ENCODE measurements at places on chromosomes 12 and 14. TPM values are rescaled to one million over a fixed set of nuclear protein-coding genes. Genes with fewer than 3 reads are reported as not detected.

GRCh38 chr12:125773033-125773640 is 707.9 kb downstream of the AACS start:
- DNase-seq = no peak
- H3K36me3 ChIP-seq = no peaks in the 10 kb centered on the region
- H3K27me3 ChIP-seq = peaks cover 3% of the 10 kb centered on the region
- H3K4me1 ChIP-seq = no peaks in the 10 kb centered on the region

DNA sequence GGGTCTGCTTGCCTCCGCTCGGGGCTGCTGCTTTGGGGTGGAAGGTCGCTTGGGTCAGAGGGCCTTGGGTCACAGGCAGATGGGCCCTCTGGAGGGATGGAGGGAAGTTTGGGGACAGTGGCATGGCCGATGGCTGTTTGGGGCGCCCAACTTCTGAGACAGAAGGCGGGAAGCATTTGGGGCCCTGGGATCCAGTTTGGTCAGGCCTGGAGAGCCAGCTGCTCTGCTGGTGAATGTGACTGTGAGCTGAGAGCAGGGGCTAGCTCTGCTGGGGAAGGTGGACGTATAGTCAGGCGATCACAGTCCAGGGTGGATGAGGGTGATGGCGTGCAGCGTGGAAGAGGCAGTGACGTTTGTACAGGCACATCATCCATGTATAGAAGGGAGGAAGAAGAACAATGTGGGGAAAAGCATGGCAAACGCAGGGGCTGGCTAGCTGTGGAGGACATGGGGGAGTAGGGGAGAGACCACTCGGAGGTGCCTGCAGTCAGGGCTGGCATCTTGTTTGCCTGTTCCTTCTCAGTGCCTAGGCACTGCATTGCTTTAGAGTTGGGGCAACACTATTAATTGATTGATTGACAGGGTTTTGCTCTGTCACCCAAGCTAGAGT is 57.5 kb downstream of the TSPAN9 start:
- H3K4me1 ChIP-seq = peaks cover 13% of the 10 kb centered on the region
- peaks cover 72% of the 10 kb centered on the region for H3K27me3 ChIP-seq
- no peaks in the 10 kb centered on the region for H3K36me3 ChIP-seq
- no peak for DNase-seq

- H3K27me3 ChIP-seq = no peaks in the 10 kb centered on the region
- no peaks in the 10 kb centered on the region for H3K4me1 ChIP-seq
- no peak overlapping the region for H3K4me3 ChIP-seq
- no peak for DNase-seq
- no peak overlapping the region for H3K27ac ChIP-seq
- no peaks in the 10 kb centered on the region for H3K36me3 ChIP-seq
Measured at GRCh38 chr14:32552766-32553165, 223.7 kb downstream of the AKAP6 start.

- no peak for DNase-seq
- H3K27ac ChIP-seq = no peak overlapping the region
- H3K4me1 ChIP-seq = peaks cover 27% of the 10 kb centered on the region
- no peaks in the 10 kb centered on the region for H3K27me3 ChIP-seq
- H3K36me3 ChIP-seq = no peaks in the 10 kb centered on the region
Measured at GRCh38 chr12:53567961-53568808, 58.0 kb downstream of the ATF7 start.

GRCh38 chr14:104054222-104054905 is 31.1 kb upstream of the ASPG start:
- H3K36me3 ChIP-seq = no peaks in the 10 kb centered on the region
- no peak overlapping the region for H3K27ac ChIP-seq
- no peaks in the 10 kb centered on the region for H3K4me1 ChIP-seq
- peaks cover 2% of the 10 kb centered on the region for H3K27me3 ChIP-seq
- no peak overlapping the region for H3K4me3 ChIP-seq
- DNase-seq = no peak

DNA sequence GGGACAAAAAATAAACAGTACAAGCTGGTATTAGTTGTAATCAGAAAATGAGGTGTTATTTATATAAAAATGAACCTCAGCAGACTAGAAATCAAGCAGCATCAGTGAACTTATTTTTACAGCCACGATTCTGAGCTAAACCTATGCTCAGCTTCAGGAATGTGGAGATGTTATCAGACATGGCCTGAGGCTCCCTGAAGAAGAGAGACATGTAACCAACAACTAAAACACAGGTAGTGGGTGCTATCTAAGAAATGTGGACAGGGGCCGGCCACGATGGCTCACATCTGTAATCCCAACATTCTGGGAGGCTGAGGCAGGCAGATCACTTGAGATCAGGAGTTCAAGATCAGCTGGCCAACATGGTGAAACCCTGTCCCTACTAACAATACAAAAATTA is 534.3 kb downstream of the VRK1 start:
- H3K27me3 ChIP-seq = no peaks in the 10 kb centered on the region
- H3K4me3 ChIP-seq = no peak overlapping the region

DNA sequence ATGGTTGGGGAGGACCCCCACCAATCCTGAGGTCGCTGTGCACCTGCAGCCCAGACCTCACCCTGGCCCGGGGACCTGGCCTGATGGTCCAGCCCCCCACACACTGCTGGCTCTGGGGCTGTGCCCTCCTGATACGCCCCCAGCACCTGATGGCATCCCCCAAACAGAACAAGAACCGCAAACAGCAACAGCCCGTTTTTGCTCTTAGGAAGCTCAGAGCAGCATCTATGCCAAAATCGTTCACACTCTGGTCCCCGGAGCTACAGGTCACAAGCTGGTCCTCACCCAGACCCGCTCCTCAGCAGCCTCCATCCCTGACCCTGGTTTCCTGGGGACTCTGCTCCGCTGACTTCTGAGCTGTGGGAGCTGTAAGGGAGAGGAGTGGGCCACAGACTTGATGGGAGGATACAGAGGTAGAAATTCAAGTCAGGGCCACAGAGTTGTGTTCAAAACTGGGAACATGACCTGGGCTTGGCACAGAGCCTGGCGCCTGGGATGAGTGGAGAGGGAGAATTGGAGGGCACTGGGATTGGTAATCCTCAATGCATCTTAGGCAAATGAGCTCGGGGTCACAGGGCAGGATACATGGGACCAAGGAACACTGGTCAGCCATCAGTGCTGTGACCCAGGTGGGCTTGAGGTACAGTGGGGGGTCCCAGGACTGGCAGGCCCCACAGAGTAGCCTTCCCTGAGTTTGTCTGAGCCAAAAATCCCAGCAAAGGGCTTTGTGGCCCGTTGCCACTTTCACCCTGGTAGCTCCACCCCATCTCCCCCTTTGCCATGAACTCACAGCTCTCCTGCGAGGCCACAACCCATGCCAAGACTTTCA is 170.9 kb upstream of the RTL1 start:
- no peak overlapping the region for H3K27ac ChIP-seq
- H3K36me3 ChIP-seq = no peaks in the 10 kb centered on the region
- DNase-seq = no peak
- no peaks in the 10 kb centered on the region for H3K27me3 ChIP-seq

DNA sequence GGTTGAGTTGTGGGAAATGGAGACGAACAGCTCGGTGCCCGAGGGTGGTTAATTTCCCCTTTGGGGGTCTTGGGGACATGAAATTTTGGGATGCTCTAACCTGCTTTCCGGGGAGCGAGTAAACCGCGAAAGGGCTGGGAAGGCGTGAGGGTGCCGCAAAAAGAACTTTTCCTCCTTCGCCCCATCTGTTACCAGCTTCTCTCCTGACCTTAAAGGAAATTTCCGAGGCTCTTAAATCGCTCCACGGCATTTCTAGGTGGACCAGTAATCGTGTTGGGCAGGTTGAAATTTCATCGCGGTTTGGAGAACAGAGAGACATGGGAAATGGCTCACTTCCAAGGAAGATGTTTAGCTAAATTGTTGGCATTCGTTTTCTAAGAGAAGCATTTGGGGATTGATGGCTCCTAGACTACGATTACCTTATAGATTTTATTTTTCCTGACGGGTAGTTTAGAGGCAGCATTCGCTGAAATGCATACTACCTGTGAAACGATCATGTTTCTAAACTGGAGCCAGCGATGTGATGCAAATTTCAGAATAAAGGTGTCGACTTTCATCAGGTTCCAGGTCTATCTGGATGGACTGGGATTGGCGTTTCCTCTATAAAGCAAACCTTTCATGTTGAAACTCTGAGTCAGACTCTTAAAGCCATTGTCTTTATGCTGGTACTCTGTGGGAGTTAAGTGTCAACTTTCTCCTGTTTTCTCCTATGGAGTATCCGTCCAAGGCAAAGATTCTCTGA is 414.5 kb downstream of the PCNX1 start:
- H3K4me3 ChIP-seq = peak overlapping the region; percentile 85
- H3K4me1 ChIP-seq = peaks cover 36% of the 10 kb centered on the region
- peak overlapping the region; percentile 95 for H3K27ac ChIP-seq
- H3K27me3 ChIP-seq = no peaks in the 10 kb centered on the region
- no peaks in the 10 kb centered on the region for H3K36me3 ChIP-seq

GRCh38 chr14:68147303-68147702 is 327.7 kb downstream of the RAD51B start:
- no peaks in the 10 kb centered on the region for H3K27me3 ChIP-seq
- H3K4me1 ChIP-seq = no peaks in the 10 kb centered on the region
- no peak overlapping the region for H3K27ac ChIP-seq
- DNase-seq = no peak

DNA sequence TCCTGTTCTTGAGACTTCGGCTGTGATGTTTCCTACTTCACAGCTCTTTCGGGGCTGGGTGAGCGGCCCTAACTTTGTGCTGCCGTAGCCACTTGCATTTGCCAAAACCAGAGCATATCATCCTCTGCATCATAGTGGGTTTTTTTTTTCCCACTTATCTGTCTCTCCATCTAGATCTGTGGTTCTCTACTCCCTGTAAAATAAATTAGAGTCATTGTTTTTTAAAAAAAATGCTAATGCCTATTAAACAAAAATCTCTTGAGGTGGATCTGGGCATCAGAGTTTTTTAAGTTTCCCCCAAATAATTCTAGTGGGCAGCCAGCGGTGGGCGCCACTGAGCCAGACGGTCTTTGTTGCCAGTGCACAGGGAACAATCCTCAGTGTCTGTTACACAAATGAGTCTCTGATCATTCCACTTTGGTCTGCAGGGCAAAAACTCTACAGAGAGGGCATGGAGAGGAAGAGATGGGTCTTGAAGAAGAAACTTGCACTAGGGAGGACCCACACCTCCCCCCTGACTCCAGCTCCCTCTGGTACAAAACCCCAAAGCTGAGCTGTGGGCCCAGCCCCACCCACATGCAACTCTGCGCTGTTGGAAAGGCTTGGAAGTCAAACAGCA is 62.4 kb upstream of the BCL2L14 start:
- DNase-seq = peak; percentile 42
- H3K4me1 ChIP-seq = peaks cover 59% of the 10 kb centered on the region
- H3K27ac ChIP-seq = peak overlapping the region; percentile 60
- H3K27me3 ChIP-seq = no peaks in the 10 kb centered on the region
- H3K36me3 ChIP-seq = no peaks in the 10 kb centered on the region

Gene PTPRB
- not detected for total RNA-seq

Gene MYF6
- total RNA-seq = not detected

Gene RBMS2
- total RNA-seq = 4.1 TPM

Gene CSRP2
- total RNA-seq = 0.19 TPM

Gene RACGAP1
- total RNA-seq = 13.9 TPM

Gene OSBPL8
- total RNA-seq = 130 TPM

Gene OR2AP1
- total RNA-seq = 0.55 TPM

All from T-cell (primary cell).